ENCODE measurements at places on chromosomes 11 and 22. TPM values are rescaled to one million over a fixed set of nuclear protein-coding genes. Genes with fewer than 3 reads are reported as not detected.

OR52N4 gene
- total RNA-seq, result not detected

PGR gene
- not detected for total RNA-seq

DDI1 gene
- total RNA-seq, result not detected

NCAM1 gene
- total RNA-seq, result 0.18 TPM

C1QTNF4 gene
- total RNA-seq, result not detected

PHLDA2 gene
- 195 TPM for total RNA-seq

TYMP gene
- total RNA-seq, result 56.0 TPM

RTCB gene
- 55.9 TPM for total RNA-seq

ANGPTL5 gene
- total RNA-seq, result not detected

WBP2NL gene
- 0.44 TPM for total RNA-seq

IGLL5 gene
- not detected for total RNA-seq

KRTAP5-1 gene
- total RNA-seq, result not detected

MS4A3 gene
- 0.13 TPM for total RNA-seq

PRSS23 gene
- 355 TPM for total RNA-seq

DEFB131B gene
- not detected for total RNA-seq

CARNS1 gene
- 1.0 TPM for total RNA-seq

ZP1 gene
- total RNA-seq, result not detected

CD3D gene
- 0.39 TPM for total RNA-seq

PI4KA gene
- 54.3 TPM for total RNA-seq

BTG4 gene
- total RNA-seq, result not detected

UCP3 gene
- 0.46 TPM for total RNA-seq

OR5A1 gene
- not detected for total RNA-seq

SLC22A9 gene
- not detected for total RNA-seq

CEP57 gene
- 50.3 TPM for total RNA-seq

SMC1B gene
- total RNA-seq, result 0.10 TPM

NECTIN1 gene
- total RNA-seq, result 14.6 TPM

PARVA gene
- total RNA-seq, result 29.1 TPM

UBQLN3 gene
- not detected for total RNA-seq

CNIH2 gene
- total RNA-seq, result 9.3 TPM

SAA2 gene
- 4.0 TPM for total RNA-seq

TP53AIP1 gene
- 0.08 TPM for total RNA-seq

GNAZ gene
- total RNA-seq, result 11.9 TPM

ENTHD1 gene
- total RNA-seq, result not detected

KCNQ1OT1 gene
- total RNA-seq, result 1.3 TPM

OLFML1 gene
- not detected for total RNA-seq

SCGB1C1 gene
- not detected for total RNA-seq

USH1C gene
- not detected for total RNA-seq

LMF2 gene
- total RNA-seq, result 54.2 TPM

OR51B5 gene
- not detected for total RNA-seq
